ENCODE measurements at places on chromosomes 16 and 17.

DNA sequence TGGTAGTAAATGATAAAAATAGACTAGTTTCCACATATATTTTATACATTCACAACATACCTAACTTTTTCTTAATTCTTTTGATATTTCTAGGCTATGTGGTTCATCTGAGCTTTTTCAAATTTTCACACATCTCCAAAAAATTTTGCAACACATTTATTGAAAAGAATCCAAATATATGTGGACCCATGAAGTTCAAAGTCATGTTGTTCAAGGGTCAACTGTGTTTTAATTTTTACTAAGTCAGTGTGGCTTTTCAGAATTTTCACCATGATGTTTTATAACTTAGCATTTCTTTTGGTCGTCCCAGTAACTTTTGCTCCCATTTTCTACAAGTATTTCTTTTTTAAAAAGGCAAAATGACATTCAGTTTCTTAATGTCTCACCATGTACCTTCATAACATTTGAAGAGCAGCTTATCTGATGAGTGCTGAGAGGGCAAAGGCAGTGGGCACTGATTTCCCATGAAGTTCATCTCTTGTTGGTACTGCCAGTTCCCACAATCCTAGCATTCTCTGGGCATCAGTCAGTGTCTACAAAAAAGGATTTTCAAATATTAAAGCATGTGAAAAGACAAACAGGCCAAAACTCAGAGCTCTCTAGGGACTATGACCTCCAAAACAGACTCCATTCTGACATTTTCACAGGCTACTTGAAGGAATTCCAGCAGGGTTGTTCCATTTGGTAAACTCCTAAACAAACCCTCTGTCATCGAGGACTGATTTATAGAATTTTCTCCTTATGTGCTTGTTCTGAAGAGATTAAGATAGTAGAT lies 80.3 kb downstream of the MRTFB start:
- no peak for DNase-seq

- no peak for DNase-seq
Measured at GRCh38 chr17:58324056-58324408, 4.6 kb downstream of the TSPOAP1 start.

DNA sequence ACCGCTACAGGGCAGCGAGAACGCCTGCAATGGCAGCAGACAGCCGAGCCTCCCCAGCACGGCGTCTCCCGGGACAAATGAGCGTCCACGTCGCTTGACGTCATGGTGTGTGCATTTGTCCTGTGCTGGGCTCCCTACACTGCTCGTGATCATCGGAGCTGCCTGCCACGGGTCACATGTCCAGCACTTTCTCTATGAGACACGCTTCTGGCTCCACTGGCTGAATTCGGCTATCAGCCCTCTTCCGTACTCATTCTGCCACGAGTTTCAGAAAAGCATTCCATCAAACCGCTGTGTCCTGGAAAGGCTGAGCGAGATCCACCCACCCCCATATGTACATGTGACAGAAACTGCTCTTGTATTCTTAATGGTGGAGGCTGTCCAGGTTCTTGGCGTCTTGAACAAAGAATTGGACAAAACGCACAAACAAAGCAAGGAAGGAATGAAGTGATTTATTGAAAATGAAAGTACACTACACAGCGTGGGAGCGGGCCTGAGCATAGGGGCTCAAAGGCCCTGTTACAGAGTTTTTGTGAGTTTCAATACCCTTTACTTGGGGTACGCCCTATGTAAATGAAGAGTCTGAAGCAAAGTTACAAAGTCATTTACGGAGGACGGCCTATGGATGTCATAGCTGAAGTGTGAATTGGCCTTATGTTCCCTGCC lies 28.5 kb upstream of the SHCBP1 start:
- no peak for DNase-seq

GRCh38 chr17:37239690-37240334 lies 136.0 kb upstream of the C17orf78 start:
- DNase-seq = no peak

Measured in activated CD8-positive, alpha-beta memory T cell treated with anti-CD3 and anti-CD28 coated beads for 4 hours (primary cell).